Fibroblast of the aortic adventitia (primary cell): ENCODE measurements at places on chromosomes 7 and 10. TPM values are rescaled to one million over a fixed set of nuclear protein-coding genes. Genes with fewer than 3 reads are reported as not detected.

FEZF1 gene
- total RNA-seq = not detected in 2 replicates

MTG1 gene
- 19.0 and 25.4 TPM in 2 replicates for total RNA-seq

ODAD2 gene
- total RNA-seq = 0.18 and 0.57 TPM in 2 replicates

APBB1IP gene
- total RNA-seq = 2.9 and 5.9 TPM in 2 replicates

HOXA9 gene
- total RNA-seq = not detected in 2 replicates

PDZD7 gene
- 0.16 and 0.27 TPM in 2 replicates for total RNA-seq

FBXL13 gene
- total RNA-seq = 2.9 and 3.4 TPM in 2 replicates

STK31 gene
- 0.09 and 0.33 TPM in 2 replicates for total RNA-seq

CYP3A4 gene
- not detected in 2 replicates for total RNA-seq

ADIRF gene
- total RNA-seq = 37.8 and 48.4 TPM in 2 replicates

OR6B1 gene
- not detected in 2 replicates for total RNA-seq

ZNF425 gene
- total RNA-seq = 4.3 and 6.5 TPM in 2 replicates

FGFR2 gene
- not detected in 2 replicates for total RNA-seq

FANK1 gene
- total RNA-seq = 2.3 and 20.4 TPM in 2 replicates

TAS2R40 gene
- not detected in 2 replicates for total RNA-seq

PITX3 gene
- not detected in 2 replicates for total RNA-seq

LBX1 gene
- 0.08 TPM in 1 of 2 replicates, not detected in the other for total RNA-seq
